IPS DF 6.9 (cell line): ENCODE measurements at places on chromosomes 12 and 14.
A peak's percentile ranks its signal among the peaks of the same experiment; 100 is the strongest.

DNA sequence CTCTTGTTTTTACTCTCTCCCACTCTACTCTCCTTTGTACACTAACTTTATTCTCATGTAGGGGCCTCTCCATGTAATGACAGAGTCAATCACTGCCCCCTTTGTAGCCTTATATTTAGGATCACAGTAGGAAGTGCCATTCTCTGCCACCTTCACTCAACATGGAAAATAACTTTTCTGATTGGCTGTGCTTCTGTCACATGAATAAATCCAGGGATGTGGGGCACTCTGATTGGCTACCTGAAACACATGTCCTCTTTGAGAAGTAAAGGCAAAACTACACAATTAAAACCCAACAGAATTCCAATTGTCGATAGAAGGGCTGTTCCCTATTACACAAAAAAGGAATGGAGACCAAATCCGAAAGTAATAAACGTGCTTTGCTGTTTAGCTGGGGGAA is at the start of gene RNASE9:
Gene RNASE9 (minus strand): TSS at position 87 of the 400 bp plus-strand sequence.
- H3K27ac ChIP-seq = no peak within 1 kb of the TSS
- H3K36me3 ChIP-seq = no peaks in the 10 kb centered on the region; the same call in 1 of the 2 replicates
- DNase-seq = no peak
- no peak within 1 kb of the TSS for H3K4me3 ChIP-seq
- peaks cover 5% of the 10 kb centered on the region; the same call in 1 of the 2 replicates for H3K4me1 ChIP-seq

GRCh38 chr12:83664650-83665049 is 977.9 kb downstream of the TMTC2 start:
- DNase-seq = no peak
- no peaks in the 10 kb centered on the region for H3K4me1 ChIP-seq
- no peak overlapping the region for H3K27ac ChIP-seq
- H3K4me3 ChIP-seq = no peak overlapping the region

- DNase-seq = no peak
- no peaks in the 10 kb centered on the region for H3K27me3 ChIP-seq
- H3K27ac ChIP-seq = no peak overlapping the region
- H3K4me3 ChIP-seq = no peak overlapping the region
- no peaks in the 10 kb centered on the region for H3K36me3 ChIP-seq
Measured at GRCh38 chr12:99985631-99986030, 895 bp upstream of the ANKS1B start.

- no peak for DNase-seq
- no peaks in the 10 kb centered on the region for H3K36me3 ChIP-seq
- H3K27ac ChIP-seq = no peak overlapping the region
- H3K4me1 ChIP-seq = no peaks in the 10 kb centered on the region
- H3K27me3 ChIP-seq = no peaks in the 10 kb centered on the region
Measured at GRCh38 chr12:6288235-6288634, 22.2 kb upstream of the PLEKHG6 start.

DNA sequence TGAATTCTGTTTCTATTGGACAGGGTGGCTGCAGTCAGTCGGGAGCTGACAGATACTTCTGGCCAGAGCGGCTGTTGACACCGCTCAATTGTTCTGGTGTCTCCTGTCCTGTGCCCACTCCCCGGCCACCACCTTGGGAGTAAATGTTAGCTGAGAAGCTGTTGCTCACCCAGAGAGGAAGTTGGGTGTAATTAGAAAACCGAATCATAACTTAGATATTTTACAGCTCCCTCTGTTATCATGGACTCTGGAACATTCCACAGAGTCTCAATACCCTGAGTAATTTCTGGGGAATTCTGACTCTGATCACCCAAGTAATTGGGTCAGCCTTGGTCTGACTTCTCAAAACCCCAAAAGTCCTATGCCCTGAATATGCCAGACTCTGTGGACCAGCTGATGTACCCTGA is 58.3 kb upstream of the RFLNA start:
- no peak for DNase-seq
- H3K4me1 ChIP-seq = peaks cover under 1% of the 10 kb centered on the region; the same call in 1 of the 2 replicates
- H3K4me3 ChIP-seq = no peak overlapping the region
- no peaks in the 10 kb centered on the region for H3K27me3 ChIP-seq
- no peak overlapping the region for H3K27ac ChIP-seq
- H3K36me3 ChIP-seq = no peaks in the 10 kb centered on the region

DNA sequence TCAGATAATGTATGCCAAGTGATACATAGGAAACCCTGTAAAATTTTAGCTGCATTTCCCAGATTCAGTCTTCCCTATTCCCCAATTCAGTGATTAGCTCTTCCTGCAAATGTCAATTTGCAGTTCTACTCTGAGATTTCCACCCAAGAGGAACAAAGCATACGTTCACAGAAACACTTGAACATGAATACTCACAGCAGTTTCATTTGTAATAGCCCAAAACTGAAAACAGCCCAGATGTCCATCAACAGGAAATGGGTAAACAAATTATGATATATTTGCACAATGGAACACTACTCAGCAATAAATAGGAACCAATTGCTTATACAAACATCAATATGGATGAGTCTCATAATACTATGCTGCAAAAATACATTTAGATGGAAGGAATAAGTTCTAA is 194.2 kb downstream of the GXYLT1 start:
- no peak overlapping the region for H3K27ac ChIP-seq
- H3K4me3 ChIP-seq = no peak overlapping the region
- H3K36me3 ChIP-seq = no peaks in the 10 kb centered on the region
- no peaks in the 10 kb centered on the region for H3K4me1 ChIP-seq
- no peaks in the 10 kb centered on the region for H3K27me3 ChIP-seq

DNA sequence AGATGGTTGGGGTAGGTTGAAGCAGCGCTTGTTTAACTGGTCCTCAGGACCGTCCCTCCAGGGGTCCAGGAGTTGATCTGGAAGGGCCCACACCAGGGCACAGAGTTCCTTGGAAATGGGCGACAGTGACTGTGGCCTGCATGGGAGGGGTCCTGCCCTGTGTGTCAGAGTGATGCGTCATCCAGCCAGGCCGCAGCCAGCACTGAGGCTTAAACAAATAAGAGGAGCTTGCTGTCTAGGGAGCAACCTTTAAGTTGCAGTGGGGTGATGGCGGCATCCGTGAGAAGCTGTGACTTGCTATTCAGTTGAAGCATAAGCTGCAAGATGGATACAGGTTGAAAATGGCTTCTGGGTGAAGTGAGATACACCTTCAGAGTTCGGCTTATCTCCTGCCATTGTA is 20.2 kb downstream of the DCAF4 start:
- no peaks in the 10 kb centered on the region for H3K4me1 ChIP-seq
- no peaks in the 10 kb centered on the region for H3K27me3 ChIP-seq
- no peak for DNase-seq
- peaks cover 5% of the 10 kb centered on the region; the same call in 1 of the 2 replicates for H3K36me3 ChIP-seq
- H3K27ac ChIP-seq = no peak overlapping the region

GRCh38 chr14:21136024-21136423 is 19.8 kb downstream of the OR5AU1 start:
- no peak for DNase-seq
- no peaks in the 10 kb centered on the region for H3K27me3 ChIP-seq
- H3K27ac ChIP-seq = no peak overlapping the region
- H3K4me3 ChIP-seq = no peak overlapping the region

DNA sequence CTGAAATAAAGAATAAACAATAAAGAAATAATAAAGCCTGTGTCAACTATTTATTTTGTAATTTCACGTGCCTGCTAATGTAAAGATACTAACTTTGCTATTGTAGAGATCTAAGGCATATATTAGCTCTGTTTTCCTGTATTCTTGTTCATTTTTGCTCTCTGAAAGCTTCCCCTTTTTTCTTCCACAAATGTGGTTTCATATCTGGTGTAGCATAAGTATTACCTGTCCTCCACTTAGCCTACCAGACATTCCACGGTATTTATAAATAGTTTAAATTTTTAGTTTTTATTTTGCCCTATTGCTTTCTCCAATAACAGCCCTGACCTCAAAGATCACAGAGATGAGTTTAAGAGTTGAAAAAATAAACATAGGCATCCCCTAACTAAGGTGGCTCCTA is 92.6 kb upstream of the ATP2B1 start:
- no peak overlapping the region for H3K27ac ChIP-seq
- no peak for DNase-seq
- no peak overlapping the region for H3K4me3 ChIP-seq
- H3K36me3 ChIP-seq = no peaks in the 10 kb centered on the region

DNA sequence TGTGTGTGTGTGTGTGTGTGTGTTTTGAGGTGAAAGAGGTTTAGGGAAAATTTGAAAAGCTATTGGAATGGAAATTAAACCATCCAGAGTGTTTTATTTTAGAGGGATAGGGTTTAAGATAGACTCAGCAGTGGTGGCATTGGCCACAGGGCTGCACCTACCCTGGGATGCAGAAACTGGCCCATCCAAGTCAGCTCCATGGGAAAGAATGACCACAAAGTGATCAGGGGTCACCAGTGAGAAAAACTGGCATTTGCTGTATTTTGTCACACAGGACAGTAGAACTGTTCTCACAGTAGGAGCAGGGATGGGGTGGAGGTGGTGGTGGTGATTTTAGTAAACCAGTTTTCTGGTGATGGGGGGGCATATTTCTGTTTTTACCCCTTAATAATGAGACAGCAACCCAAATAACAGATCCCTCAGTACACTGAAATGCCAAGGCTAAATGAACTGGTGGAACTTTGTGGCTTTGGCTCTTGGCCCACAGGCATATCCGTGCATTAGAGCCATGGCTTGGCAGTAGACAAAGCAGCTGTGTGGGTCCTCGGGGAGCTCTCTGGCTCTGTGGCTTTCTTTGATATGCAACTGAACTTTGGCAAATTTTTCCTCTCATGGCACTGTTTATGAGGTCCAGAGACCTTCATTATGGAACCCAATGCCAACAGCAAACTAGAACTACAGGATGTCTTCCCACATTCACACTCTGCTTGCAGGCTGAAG is 348.3 kb downstream of the ZFP36L1 start:
- H3K27ac ChIP-seq = no peak overlapping the region
- H3K27me3 ChIP-seq = no peaks in the 10 kb centered on the region
- no peaks in the 10 kb centered on the region for H3K4me1 ChIP-seq
- no peak for DNase-seq
- H3K4me3 ChIP-seq = no peak overlapping the region

DNA sequence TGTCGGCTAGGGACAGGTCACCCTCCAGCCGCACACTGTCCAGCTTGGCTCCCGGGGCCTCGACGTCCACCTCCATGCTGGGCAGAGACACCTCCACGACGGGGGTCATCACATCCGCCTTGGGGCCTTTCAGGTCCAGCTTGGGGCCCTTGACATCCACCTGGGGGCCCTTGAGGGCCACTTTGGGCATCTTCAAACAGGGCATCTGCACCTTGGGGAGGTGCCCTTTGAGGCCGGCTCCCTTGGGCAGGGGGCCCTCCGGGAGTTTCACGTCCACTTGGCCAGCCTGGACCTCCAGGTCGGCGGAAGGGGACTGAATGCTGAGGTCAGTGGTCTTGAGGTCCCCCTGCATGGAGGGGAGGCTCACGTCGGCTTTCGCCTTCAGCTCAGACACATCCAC is 17.9 kb downstream of the PLD4 start:
- H3K4me3 ChIP-seq = no peak overlapping the region
- H3K4me1 ChIP-seq = no peaks in the 10 kb centered on the region
- H3K27me3 ChIP-seq = no peaks in the 10 kb centered on the region

- H3K4me1 ChIP-seq = no peaks in the 10 kb centered on the region
- DNase-seq = no peak
- no peaks in the 10 kb centered on the region for H3K36me3 ChIP-seq
- H3K27me3 ChIP-seq = no peaks in the 10 kb centered on the region
- H3K27ac ChIP-seq = no peak overlapping the region
- H3K4me3 ChIP-seq = no peak overlapping the region
Measured at GRCh38 chr14:86766469-86766868, 1226.5 kb downstream of the GALC start.

GRCh38 chr14:68627868-68628604 is 164.8 kb downstream of the ZFP36L1 start:
- DNase-seq = peak; percentile 74
- H3K4me1 ChIP-seq = peaks cover 4% of the 10 kb centered on the region; the same call in 1 of the 2 replicates
- no peaks in the 10 kb centered on the region for H3K27me3 ChIP-seq
- H3K4me3 ChIP-seq = peak overlapping the region; percentile 25; the same call in 1 of the 2 replicates

DNA sequence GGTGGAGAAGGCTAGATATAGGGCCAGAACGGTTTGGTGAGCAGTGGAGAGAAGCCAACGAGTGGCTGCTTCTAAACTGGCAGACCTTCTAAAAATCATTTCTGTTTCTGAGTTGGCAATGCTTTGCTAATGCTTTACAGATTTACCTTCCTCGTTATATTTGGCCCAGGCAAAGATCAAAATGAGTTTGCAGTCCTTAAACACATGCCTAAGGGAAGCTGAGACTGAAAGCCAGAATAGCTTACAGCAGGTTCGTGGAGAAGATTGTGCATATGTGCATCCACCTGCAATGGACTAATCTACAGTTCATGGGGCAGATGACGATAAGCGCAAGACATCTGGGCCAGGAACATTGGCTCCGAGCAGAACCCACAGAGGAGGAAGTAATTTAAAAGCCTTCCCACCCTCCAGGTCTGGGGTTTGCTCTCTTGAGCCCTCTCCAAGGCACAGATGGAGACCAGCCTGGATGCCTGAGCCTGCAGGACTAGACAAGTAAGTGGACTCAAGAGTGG is 99.4 kb downstream of the NINJ2 start:
- no peak overlapping the region for H3K27ac ChIP-seq
- no peaks in the 10 kb centered on the region for H3K36me3 ChIP-seq
- DNase-seq = no peak
- no peak overlapping the region for H3K4me3 ChIP-seq
- H3K27me3 ChIP-seq = no peaks in the 10 kb centered on the region

GRCh38 chr12:76717314-76717713 is 46.6 kb upstream of the ZDHHC17 start:
- H3K36me3 ChIP-seq = no peaks in the 10 kb centered on the region
- peaks cover 5% of the 10 kb centered on the region for H3K4me1 ChIP-seq
- no peak for DNase-seq

DNA sequence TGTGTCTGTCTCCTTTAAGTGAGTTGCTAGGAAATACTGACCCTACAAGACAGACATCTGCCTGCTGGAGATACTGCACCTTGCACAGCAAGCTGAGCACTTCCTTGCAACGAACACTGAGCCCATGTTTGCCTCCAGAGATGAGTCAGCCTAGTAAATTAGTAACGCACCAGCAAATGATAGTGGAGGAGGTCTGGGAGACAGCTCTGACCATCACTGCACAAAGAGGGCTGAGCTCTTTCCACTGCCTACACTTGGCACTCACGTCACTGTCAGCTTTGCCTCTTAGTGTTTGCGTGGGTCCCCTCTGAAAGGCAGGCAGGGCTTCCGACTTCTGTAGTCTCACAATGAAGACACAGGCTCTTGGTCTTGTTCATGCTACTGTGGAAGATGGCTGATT is 109.0 kb downstream of the APAF1 start:
- no peaks in the 10 kb centered on the region for H3K36me3 ChIP-seq
- H3K27ac ChIP-seq = no peak overlapping the region
- no peaks in the 10 kb centered on the region for H3K27me3 ChIP-seq
- no peak overlapping the region for H3K4me3 ChIP-seq
